ENCODE measurements at places on chromosomes 11 and 22. TPM values are rescaled to one million over a fixed set of nuclear protein-coding genes. Genes with fewer than 3 reads are reported as not detected.

ASCC2 gene
- 46.8 TPM for total RNA-seq

ALKBH8 gene
- total RNA-seq: 3.7 TPM

PLAAT4 gene
- total RNA-seq: 44.1 TPM

PLAAT2 gene
- 38.7 TPM for total RNA-seq

OR5D18 gene
- not detected for total RNA-seq

NAALADL1 gene
- 105 TPM for total RNA-seq

OR5J2 gene
- total RNA-seq: not detected

XKR3 gene
- total RNA-seq: not detected

THY1 gene
- total RNA-seq: 15.4 TPM

APOBEC3H gene
- total RNA-seq: not detected

FOLR1 gene
- not detected for total RNA-seq

UBE4A gene
- total RNA-seq: 48.5 TPM

TEAD1 gene
- total RNA-seq: 46.4 TPM

MS4A12 gene
- total RNA-seq: 3.8 TPM

CCDC116 gene
- not detected for total RNA-seq

OR8D1 gene
- not detected for total RNA-seq

ST14 gene
- total RNA-seq: 335 TPM

SLC17A6 gene
- total RNA-seq: not detected

GRM5 gene
- not detected for total RNA-seq

OR52I1 gene
- total RNA-seq: not detected

FAT3 gene
- 0.64 TPM for total RNA-seq

HTR3B gene
- not detected for total RNA-seq

SPTBN2 gene
- total RNA-seq: 0.75 TPM

SAC3D1 gene
- total RNA-seq: 3.7 TPM

MS4A14 gene
- 3.4 TPM for total RNA-seq

APOBEC3C gene
- total RNA-seq: 6.8 TPM

CENATAC gene
- total RNA-seq: 83.8 TPM

RAB39A gene
- not detected for total RNA-seq

DMC1 gene
- not detected for total RNA-seq

ROBO3 gene
- total RNA-seq: 9.0 TPM

PARVG gene
- 34.5 TPM for total RNA-seq

Measured in transverse colon (tissue), 4 donors.